ENCODE measurements at places on chromosomes 7 and 10.

DNA sequence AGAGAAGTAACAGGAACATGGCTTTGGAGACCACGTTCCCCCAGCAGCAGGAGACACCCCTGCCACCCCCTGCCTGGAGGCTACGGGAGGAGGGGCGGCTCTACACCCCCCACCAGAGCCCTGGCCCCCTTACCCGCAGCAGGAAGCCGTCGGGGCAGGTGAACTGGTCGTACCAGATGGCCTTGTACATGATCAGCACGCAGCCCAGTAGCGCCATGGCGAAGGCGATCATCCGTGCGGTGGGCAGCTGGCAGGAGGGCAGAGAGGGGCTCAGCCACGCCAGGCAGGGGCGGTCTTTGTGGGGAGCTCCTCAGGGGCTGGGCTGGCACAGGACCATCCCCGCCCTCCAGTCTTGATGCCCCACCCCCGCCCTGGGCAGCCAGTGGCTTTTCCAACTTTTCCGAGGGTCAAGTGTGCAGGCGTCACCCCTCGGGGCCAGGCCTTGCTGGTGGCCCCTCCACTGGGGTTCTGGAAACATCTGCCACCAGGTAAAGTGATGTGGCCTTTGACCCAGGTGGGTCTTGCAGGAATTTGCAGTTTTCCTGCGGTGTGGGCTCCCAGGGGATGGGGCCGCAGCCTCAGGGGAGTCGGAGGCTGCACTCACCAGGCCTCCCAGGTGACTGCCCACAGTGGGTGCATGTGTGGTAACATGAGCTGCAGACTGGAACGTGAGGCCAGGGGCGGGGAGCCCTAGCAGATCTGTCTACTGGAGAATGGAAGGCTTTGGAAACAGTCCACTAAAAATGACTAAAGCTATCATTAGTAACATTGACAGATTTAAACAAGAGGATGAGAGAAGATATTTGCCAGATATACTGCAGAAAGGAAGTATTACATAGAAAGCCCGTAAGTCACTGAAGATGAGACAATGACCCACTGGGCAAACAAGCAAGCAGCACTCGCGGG, 9.7 kb downstream of the CALY start:
- DNase-seq: no peak

DNA sequence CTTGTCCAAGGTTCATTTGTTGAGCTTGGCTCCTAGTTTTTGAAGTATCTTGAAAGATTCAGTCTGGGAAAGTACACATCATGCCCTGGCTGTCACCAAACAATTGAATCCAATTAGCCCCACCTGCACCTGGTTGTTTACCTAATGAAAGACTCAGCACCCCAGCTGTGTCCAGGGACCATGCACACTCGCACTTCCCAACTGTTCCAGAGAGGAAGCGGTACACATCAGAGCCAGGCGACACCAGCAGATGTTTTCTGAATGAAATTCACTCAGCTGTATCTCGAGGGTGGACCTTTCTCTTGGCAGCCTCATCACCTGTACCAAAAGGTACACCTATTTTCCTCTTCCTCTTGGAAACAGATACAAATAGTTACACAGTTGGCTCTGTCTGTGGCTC, 216.4 kb upstream of the LRGUK start:
- no peak for DNase-seq

- DNase-seq: no peak
These were observed 99.6 kb upstream of the KMT2E start for GRCh38 chr7:104914421-104914820.

GRCh38 chr7:80026766-80027165, 107.9 kb upstream of the GNAI1 start:
- no peak for DNase-seq

GRCh38 chr10:127254276-127254675, 57.9 kb upstream of the INSYN2A start:
- DNase-seq: no peak

DNA sequence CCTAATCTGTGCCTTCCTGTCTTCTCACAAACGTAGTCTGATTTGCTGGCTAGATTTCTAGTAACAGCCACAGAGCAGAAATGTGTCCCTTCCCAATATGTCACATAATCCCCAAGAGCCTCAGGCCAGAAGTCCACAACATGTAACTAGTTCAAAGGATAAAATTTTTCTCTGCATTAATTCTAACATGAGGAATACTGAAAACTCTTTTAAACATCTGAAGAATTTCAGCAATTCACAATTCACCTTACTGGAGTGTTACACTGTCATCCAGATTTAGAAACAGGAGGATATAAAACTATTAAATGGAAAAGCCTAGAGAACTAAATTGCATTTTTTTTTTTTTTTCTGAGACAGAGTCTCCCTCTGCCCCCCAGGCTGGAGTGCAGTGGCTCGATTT, 2.5 kb upstream of the DDX56 start:
- no peak for DNase-seq

- DNase-seq: no peak
These were observed 52.0 kb downstream of the STK32C start for GRCh38 chr10:132255489-132256344.

GRCh38 chr10:71526653-71527052, 129.9 kb downstream of the CDH23 start:
- no peak for DNase-seq

- DNase-seq: no peak
These were observed at the start of gene SLC16A12 for GRCh38 chr10:89535171-89536012. SLC16A12 (minus strand) TSS chr10:89535594; CDS start chr10:89462578, 73,016 bp downstream.

DNA sequence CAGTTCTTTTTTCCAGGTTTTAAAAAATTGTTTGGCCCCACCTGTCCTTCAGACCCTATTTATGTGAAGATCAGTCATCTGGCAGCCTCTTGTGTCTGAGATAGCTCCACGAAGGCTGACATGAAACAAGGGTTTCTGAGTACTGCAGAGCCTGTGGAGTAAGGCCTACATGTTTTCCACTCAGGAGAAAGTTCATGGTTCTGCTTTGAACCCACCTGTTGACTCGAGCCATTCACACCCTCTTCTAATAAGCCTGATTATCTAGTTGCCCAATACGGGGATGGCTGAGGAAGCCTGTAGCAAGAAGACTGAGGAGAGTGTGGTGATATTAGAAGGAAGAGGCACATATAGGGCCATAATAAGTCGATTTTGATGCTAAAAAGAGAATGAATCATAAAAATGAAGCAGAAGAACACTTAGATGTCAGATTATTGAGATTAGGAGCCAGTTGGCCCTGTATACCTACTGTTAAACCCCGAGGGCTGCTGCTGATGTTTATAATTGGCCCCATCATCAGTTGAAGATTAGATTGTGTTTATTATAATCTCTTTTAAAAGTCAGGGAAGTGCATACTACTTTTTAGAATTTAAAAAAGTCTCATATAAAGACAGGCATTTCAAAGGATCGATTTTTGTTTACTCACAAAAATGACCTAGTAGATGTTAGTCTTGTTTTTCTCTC, 109.4 kb downstream of the CDK14 start:
- DNase-seq: no peak

GRCh38 chr7:147245274-147245673, 1128.7 kb downstream of the CNTNAP2 start:
- no peak for DNase-seq

DNA sequence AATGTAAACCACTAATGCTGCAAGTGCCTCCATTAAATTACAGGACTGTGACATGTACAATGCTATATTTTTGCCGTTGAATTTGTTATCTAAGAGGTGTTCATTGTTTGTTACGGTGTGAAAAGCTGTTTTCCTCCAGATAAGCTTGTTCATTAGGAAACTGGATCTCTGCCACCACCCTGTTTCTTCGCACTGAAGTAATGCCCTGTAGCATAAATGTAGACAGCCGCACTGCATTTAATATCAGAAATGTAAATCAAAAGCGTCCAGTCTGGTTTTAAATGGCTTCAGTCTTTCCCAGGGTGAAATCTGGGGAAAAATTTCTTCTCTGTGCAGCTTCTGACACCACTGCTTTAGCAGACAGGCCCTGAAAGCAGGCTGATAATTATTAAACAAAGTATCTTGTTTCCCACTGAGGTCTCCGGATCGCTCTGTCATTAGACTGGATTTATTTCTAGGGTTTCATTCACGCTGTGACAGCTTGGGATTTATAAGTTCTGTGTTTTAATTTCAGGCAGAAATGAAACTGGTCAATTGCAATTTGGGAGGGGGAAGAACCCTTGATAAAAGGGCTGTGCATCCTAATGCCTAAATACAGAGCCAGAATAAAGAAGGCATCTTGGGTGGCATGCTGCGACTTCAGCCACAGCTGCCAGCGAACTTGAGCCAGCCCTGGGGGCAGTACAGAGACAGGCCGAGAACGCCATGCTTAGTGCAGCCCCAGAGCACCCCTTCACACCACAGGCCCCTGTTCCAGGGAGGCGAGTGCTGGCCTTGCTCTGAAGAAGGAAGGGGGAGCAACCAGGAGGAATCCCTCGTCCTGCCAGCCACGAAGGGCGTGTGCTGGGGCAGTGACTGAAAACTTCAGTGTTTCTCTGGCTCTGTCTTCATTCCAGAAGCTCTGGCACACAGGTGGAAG, 547.7 kb upstream of the GALNT17 start:
- DNase-seq: no peak

- no peak for DNase-seq
These were observed 5.8 kb downstream of the UNC5B start for GRCh38 chr10:71218046-71218650.

GRCh38 chr7:132403465-132404110, 172.7 kb downstream of the PLXNA4 start:
- no peak for DNase-seq

- no peak for DNase-seq
These were observed 65.9 kb upstream of the C7orf33 start for GRCh38 chr7:148524479-148525224.

- no peak for DNase-seq
These were observed 58.0 kb upstream of the PRKAR2B start for GRCh38 chr7:106986450-106986977.

- no peak for DNase-seq
These were observed 138.1 kb downstream of the ADAM22 start for GRCh38 chr7:88071994-88072714.

DNA sequence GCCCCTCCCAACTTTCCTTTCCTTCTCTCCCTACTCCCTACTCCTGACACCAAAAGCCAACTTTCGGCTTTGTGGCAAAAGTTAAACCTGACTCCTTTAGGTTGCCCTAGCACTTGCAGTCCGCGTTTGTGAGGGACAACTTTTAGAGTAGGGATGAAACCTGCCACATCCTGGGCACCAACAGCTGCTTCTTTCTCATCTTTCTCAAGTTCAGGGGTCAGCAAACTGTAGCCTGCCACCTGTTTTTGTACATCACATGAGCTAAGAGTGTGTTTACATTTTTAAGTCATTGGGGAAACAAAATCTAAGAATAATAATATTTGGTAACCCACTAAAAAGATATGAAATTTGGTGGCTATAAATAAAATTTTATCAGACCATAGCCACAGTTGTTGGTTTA, 660.6 kb downstream of the KCNMA1 start:
- DNase-seq: no peak

DNA sequence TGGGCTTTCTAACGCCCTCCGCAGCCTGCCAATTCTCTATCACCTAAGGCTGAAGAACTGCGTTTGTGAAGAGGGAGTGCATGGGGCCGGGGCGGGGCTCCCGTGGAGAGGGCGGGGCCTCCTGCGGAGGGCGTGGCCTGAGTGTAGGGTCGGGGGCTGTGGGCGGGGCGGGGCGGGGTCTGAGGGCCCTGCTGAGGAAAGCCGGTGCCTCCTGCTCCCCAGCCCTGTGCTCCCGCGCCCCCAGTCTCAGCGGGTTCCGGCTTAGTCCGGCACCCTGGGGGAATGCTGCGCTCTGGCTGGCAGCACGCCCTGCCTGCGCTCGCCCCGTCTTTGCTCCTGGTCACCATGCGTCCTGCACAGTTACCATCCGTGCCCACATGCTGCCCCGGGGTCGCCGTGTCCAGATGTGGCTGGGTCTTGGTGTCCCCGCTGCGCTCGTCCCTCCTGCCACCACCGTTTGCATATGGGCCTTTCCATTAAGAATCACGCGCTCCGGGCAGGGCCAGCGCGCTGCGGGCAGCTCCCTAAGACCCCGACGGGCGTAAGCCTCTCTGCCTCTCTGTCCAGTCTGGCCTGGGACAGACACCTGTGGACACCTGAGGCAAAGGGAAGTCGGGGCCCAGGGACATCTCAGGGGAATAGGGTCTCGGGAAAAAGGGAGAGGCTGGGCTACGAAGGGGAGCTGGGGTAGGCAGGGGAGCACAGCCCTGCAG, 144.0 kb upstream of the RET start:
- DNase-seq: no peak

DNA sequence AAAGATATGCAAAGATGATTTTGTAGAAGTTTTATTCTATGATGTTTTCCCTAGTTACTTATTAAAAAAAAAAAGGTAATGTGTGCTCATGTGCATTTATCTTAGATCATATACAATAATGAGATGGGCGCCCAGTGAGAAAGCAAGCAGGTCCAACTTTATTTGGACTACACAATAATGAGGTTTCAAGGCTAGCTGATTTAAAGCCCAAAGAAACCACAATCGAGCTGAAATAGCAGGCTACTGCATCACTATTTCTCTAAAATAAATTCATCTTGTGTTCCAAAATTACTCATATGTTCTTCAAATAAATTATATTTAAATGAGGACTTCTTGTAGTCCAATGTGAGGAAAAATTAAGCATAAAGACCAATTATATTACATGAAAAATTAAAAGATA, 110.1 kb downstream of the JMJD1C start:
- DNase-seq: no peak

DNA sequence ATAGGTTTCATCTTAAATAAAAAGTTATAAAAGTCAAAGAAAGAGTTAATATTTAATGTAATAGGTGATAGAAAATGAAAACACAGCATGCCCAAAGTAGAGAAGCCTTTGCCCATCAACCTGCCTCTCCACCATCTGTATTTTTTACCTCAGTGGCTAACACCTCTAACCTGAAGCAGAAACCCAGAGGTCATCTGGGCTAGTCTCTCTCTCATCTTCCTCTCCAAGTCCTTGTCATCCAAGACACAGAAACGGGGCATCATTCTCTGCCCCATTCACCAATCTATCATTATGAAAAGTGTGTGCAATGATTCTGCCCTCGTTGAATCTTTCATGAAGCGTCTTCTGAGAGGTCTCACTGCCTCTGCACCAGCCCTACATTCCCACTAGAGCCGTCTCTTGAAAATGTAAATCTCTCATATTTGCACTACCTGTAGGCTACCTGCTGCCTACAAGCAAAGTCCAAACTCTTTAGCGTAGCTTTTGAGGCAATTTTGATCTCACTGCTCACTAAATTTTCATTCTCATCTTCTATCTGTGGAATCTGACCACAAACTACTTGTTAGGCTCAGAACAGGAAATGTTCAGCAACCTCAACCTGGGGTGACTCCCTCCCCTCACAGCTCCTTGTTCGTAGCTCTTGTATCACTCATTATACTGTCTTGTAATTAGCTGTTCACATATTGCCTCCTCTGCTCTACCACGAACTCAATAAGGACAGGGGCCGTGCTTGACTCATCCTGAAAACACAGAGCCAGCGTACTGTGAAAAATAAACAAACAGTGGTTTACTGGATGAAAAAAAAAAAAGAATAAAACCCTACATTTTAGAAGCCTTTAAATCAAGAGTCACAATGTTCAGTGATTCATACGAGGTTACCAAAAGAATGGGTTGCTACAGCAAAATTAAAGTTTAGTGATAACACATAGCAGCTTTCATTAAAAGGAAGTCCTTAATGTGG, 83.1 kb downstream of the CTNNA3 start:
- no peak for DNase-seq

DNA sequence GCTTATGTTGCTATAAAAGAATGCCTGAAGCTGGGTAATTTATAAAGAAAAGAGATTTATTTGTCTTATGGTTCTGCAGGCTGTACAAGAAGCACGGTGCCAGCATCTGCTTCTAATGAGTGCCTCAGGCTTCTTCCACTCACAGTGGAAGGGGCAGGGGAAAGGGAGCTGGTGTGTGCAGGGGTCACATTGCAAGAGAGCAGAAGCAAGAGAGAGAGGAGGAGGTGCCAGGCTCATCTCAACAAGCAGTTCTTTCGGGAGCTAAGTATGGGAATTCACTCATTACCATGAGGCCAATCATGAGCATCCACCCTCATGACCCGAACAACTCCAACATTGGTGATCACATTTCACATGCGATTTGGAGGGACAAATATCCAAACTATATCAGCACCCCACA, 17.2 kb upstream of the SLK start:
- no peak for DNase-seq

Measured in NCI-H1930 (cell line).